ENCODE measurements at places on chromosomes 4 and X.

- no peak for DNase-seq
Measured at GRCh38 chrX:15395789-15396188, 11.6 kb upstream of the VEGFD start.

GRCh38 chrX:108224727-108225621 is 133.4 kb downstream of the ATG4A start:
- peak; percentile 39 for DNase-seq

GRCh38 chr4:138951764-138952163 is 63.8 kb upstream of the NOCT start:
- no peak for DNase-seq

DNA sequence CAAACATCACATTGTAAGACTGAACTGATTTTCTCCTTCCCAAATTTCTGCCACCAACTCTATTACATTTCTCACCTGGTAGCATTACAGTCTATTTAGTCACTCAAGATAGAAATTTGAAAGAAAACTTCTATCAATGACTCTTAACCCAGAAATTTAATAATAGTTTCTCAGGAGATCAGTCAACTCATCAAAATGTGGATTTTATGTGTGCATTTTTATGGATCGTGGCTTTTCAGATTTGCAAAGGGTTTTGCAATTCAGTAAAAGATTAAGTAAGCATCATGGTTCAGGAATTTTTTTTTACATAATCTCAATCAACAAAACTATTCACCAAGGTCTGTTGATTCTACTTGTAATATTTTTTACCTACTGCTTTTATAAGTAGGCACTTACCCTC is 111.1 kb downstream of the CFAP299 start:
- DNase-seq, result no peak

GRCh38 chr4:137300776-137301175 is 231.5 kb downstream of the PCDH18 start:
- no peak for DNase-seq

DNA sequence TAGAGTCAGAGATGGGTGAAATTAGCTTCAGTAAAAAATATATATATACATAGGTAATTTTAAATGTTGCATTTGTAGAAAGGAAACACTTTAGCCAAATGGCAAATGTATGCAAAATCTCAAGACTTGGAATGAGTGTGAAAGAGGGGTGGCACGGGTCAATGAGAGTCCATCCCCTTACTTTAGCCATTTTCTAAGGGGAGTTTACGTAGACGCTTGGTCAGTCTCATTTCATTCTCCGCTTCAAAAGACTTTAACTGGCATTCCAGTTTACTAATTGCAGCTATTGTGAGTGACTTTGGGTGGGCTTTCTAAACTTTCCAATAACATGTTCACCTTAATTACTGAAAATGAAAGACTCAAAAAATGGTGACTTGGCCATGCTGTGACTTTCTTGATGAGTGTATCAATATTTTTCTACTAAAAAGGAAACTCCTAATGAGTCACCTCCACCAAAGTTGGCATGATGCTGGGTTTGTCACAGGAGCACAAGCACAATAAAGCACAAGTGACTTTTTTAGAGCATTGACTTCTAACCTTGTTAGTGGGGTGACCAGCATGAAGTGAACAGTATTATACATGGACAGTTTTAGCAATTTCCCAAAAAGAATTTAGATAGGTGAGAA is 356.0 kb upstream of the RASGEF1B start:
- no peak for DNase-seq

- DNase-seq, result no peak
Measured at GRCh38 chr4:130125467-130125866, 1029.5 kb downstream of the C4orf33 start.

DNA sequence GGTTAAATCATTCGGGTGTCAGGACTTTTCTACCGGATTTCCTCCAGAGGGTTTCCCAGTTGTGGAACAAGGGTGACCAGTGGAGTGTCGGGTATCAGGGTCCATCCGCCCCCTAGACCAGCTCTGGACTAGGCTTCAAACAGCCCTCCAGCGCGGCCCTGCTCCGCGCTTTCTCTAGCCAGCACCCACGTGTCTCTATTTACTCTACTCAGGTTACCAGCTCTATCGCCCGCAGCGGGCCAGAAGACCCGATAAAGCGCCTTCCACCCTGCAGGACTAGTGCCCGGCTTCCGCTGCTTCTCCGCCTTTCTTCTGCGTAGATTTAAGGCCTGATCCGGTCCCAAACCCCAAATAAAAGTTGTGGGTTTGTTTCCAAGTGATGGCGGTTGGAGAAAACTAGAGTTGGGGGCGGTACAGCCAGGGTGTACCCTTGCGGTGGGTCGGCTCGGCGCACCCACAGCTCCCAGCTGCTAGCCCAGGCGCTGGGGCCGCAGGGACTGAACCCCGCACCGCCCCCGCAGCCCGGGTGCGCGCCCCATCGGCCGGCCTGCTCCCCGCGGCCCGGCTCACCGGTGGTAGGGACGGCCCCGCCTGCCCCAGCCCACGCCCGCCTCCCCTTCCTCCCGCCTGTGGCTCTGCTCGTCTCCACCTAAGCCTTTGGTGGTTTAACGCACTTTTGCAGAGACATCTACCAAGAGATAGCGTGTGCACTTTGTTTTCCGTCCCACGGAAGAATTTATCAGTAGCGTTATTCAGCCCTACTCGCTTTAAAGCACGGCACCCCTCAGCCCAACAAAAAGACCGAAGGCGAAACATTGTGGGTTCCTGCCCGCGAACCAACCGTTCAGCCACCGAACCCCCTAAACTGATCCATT is 2.1 kb downstream of the LEF1 start:
- DNase-seq, result peak; percentile 50

DNA sequence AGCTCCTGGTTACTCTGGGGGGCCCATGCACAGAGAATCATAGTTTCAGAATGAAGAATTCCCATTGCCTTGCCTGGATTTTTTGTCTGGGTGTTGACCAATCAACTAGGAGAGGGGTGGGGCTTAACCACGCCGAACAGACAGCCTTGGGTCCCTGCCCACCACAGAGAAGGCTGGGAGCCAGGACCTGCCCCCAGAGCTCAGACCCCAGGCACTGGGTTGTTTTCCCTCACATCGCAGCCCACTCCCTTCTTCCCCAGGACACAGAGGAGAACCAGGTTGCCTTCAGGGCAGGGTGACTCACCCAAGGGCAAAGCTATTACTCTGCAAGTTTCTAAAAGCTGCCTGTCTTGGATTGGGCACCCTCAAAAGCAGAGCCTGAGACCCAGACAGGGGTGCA is 23.3 kb upstream of the CRMP1 start:
- no peak for DNase-seq

- DNase-seq, result no peak
Measured at GRCh38 chrX:3142259-3143042, 101.2 kb downstream of the ARSF start.

DNA sequence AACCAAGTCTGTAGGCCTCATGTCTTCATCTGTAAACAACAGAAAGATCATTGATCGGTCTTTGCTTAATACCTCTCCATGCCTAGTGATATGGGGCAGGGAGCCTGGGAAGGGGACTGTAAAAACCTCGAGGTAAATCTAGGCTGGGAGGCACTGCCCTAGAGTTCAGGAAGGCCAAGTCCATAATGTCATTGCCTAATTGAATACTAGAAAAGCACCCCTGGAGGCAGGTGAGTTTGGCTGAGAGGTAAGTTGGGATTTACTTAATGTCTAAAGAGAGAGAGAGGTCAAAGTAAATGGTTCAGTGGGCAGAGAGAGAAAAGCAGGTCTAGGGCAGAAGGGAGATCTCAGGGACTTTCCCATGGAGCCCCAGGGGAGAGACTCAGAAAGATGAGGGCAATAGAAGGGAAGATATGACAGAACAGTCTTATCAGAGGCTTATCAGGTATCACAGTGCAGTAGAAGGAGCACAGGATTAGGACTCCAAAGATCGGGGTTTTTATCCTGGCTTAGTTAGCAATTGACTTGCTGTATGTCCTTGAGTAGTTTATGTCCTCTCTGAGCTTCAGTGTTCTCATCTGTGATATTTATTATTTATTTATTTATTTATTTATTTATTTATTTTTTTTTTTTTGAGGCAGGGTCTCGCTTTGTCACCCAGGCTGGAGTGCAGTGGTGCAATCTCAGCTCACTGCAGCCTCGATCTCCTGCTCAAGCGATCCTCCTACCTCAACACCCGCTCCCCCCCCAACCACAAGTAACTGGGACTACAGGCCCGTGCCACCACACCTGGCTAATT is 85.2 kb downstream of the SLC16A2 start:
- no peak for DNase-seq

DNA sequence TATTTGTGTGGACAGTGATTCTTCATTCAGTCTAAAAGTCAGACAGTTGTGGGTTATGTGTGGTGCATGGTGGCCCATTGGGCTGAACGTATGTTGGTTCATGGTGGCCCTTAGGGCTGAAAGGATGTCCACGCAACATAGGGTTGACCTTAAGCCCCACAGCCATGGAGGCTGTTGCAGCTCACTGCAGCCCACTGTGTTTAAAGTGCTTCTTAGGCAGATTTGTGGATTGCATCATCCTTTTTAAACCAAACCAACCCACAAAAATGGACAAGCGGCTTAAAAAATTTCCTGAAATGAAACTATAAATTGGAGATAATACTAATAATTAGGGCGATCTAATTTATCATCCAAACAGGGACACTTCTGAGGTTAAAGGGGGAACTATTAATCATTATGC is 219.0 kb upstream of the GATB start:
- no peak for DNase-seq

DNA sequence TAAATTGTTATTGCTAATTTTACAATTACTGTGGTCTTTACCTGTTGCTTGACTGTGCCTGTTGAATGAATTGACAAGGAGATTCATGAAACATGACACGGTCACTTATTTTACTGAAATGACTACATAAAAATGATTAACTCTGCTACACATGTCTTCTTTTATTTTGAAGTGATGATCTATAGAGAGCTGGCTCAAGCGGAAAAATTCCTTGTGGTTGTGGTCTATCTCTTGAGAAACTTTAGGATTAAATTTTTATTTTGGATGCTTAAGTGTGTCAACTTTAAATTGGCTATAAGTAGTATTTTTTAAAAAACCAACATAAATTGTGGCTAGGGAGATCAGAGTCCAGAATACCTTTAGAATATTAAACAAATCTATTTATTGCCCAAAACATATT is 131.8 kb upstream of the PITX2 start:
- no peak for DNase-seq

GRCh38 chrX:31506360-31506759 is 434.5 kb upstream of the FTHL17 start:
- no peak for DNase-seq

- no peak for DNase-seq
Measured at GRCh38 chr4:6900181-6900812, 9.3 kb upstream of the TBC1D14 start.

DNA sequence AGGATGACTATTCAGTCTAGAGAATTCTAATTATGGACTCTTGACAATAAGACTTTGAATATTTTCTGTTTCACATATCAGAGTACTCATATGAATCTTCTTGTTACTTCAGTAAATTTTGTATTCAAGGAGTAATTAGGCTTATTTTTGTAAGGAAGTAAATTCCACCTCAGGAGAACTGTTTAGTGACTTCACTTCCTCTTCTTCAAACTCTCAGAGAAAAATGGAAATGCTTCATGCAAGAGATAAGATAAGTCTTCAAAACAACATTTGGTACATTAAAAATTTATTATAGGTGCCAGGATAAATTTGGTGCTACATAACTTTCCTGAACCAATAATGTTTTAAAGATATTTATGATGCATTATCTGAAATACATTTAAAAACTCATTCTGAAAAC is 1421.9 kb downstream of the PCDH7 start:
- DNase-seq, result no peak

DNA sequence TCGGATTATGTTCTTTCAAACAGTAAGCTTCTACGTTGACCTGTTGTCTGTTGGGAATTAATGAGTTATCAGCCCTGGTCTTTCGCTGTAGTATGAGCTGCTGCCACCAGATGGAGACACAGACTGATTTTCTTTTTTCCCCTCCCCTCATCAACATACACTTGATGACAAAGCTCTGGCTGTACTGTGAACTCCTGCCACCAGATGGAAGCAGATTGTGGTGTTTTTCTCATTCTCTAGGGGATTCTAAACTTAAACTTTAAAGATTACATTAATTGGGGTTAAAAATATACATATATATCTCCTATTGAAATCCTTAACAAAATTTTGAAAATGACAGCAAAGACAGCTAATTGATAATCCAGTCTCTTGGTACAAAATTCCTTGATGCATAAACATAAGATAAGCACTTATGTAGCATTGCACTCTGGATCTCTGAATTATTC is 44.8 kb downstream of the SMS start:
- peak; percentile 77 for DNase-seq

DNA sequence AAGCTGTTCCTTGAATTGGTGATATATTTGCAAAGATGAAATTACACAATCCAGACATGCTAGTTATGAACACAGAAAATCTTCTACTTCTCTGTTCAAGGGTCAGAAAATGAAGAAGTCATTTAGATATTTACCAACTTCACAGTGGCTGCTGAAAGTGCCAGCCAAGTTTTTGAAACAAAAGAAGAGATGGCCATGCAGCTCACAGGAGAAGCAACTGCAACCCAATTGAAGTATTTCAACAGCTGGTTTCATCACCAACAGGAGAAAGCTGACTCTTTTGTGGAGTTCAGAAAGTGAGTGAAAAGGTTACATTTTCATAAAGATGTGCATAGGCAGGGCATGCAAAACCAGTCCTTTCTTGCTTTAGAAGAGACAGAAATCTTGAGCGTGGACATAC is 70.1 kb upstream of the LSM6 start:
- no peak for DNase-seq

- DNase-seq, result no peak
Measured at GRCh38 chr4:61198686-61199085, 1.4 kb upstream of the ADGRL3 start.

GRCh38 chr4:82482387-82482786 is 52.0 kb downstream of the ENOPH1 start:
- DNase-seq, result no peak

- no peak for DNase-seq
Measured at GRCh38 chr4:87076690-87077358, 142.0 kb downstream of the AFF1 start.

GRCh38 chr4:153440475-153440874 is 25.7 kb upstream of the TMEM131L start:
- DNase-seq, result no peak

- no peak for DNase-seq
Measured at GRCh38 chr4:147430111-147430510, 50.8 kb upstream of the EDNRA start.

DNA sequence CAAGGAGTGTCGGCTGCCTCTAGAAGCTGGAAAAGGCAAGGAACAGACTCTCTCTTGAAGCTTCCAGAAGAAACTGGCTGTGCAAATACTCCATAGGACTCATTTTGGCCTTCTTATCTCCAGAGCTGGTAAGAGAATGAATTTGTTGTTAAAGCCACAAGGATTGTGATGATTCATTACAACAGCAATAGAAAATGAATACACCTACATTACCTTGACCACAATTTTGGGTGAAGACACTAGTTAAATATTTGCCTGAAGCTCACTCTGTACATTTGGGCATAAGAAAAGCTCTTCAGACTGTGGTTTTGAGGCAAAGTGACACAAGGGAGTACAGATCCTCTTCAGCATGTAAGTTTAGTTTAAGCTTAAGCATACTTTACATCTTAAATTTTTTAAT is 134.5 kb upstream of the TLL1 start:
- DNase-seq, result no peak

- DNase-seq, result no peak
Measured at GRCh38 chr4:10619220-10619619, 65.3 kb downstream of the CLNK start.

All from mesenchymal stem cell (in vitro differentiated cells and primary cell).